ENCODE measurements at places on chromosomes 12 and 14. TPM values are rescaled to one million over a fixed set of nuclear protein-coding genes. Genes with fewer than 3 reads are reported as not detected.
A peak's percentile ranks its signal among the peaks of the same experiment; 100 is the strongest.

DNA sequence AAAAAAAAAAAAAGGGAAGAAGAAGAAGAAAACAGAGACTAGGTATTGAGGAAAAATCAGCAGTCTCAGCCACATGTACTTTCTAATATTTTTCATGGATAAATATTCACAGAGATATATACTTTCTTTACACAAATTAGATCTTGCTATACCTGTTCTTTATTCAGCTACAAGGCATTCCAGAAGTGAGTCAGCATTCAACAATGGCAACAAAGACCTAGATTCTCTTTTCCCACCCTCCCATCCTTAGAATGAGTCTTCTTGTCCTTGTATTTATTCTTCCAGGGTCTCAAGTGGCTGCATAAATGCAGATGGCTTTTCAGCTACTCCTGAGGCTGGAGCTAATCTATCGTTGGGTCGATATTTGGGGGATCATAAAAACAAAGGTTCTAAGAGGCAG, 93.0 kb downstream of the NT5DC3 start:
- peaks cover 6% of the 10 kb centered on the region for H3K27me3 ChIP-seq
- no peaks in the 10 kb centered on the region for H3K4me1 ChIP-seq
- no peak overlapping the region for H3K27ac ChIP-seq

- H3K4me1 ChIP-seq = peaks cover 3% of the 10 kb centered on the region
- peaks cover 34% of the 10 kb centered on the region for H3K36me3 ChIP-seq
- no peak overlapping the region for H3K27ac ChIP-seq
- no peak overlapping the region for H3K4me3 ChIP-seq
- H3K27me3 ChIP-seq = no peaks in the 10 kb centered on the region
Measured at GRCh38 chr12:89618113-89618862, 90.3 kb downstream of the ATP2B1 start.

NGB gene
- total RNA-seq = not detected

CCER1 gene
- total RNA-seq = not detected

TGM1 gene
- 12.1 TPM for total RNA-seq

DNA sequence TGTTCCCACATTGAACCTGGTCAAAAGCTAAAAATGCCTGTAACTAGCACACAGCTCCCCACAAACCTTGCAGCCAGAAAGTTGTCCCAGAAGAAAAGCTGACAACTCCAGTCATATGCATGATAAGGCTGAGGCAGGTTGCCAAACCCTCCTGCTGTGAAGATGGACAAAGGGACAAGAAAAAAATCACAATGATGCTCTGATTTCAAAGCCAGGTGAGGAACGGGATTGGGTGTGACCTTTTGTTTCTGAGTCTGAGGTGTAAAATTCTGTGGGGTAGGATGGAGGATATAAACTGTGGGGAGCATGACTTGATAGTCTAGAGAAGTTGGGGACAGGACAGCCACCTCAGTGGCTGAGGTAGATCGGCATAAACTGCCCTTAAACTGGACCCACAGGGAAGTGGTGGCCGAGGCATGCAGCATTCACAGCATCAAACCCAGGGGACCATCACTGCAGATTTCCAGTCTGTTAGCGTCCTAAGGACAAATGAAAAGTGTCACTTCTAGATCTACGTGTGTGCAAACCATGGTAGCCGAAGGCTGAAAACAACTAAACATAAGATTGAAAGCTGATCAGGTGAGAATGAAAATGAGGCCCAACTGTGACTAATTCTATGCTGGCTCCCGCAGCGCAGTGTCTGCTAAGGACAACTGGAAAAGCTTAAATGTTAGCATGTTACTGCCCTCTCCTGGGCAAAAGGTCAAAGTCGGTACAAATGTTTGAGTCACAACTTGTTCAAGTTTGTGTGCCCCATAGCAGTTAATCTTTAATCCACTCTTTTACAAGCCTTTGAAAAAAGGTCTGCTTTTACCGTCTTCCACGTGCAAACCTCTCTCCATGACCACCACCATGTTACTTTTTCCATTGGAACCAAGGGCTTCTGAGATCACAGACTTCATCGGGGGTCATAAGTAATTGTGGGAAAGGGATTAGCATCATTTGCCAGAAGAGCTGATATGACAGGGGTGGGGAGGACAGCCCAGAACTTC, 39.8 kb downstream of the GRIN2B start:
- H3K36me3 ChIP-seq = no peaks in the 10 kb centered on the region
- H3K4me1 ChIP-seq = no peaks in the 10 kb centered on the region
- no peak overlapping the region for H3K27ac ChIP-seq
- no peak for DNase-seq
- no peak overlapping the region for H3K4me3 ChIP-seq
- H3K27me3 ChIP-seq = no peaks in the 10 kb centered on the region

DNA sequence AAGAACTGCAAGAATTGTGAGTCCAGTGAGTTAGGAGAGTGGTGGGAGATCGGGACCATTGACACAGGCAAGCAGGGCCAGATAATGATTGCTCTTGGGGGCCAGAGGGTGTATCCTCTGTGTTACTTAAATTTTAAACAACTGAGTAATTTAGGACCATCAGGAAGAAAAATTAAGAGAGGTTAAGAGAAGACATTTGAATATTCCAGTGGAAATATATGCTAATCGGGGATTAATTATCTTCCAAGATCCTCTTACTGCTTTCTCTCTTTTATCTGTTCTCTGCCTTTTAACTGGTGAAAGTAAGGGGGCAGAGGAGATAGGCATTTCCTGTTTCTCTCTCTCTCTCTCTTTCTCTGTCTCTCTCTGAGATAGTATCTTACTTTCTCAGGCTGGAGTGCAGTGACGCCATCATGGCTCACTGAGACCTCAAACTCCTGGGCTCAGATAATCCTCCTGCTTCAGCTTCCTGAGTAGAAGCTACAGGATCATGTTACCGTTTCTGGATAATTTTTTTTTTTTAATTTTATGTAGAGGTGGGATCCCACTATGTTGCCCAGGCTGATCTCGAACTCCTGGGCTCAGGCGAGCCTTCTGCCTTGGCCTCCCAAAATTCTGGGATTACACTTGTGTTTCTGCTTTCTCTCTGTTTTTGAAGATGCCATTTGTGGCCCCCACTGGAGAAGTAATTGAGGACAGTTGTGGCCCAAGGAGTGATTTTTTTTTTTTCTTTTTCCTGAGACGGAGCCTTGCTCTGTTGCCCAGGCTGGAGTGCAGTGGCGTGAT, 85.1 kb downstream of the DIP2B start:
- H3K27me3 ChIP-seq = no peaks in the 10 kb centered on the region
- no peaks in the 10 kb centered on the region for H3K36me3 ChIP-seq
- no peak overlapping the region for H3K4me3 ChIP-seq
- peaks cover 15% of the 10 kb centered on the region for H3K4me1 ChIP-seq
- peak; percentile 11 for DNase-seq
- no peak overlapping the region for H3K27ac ChIP-seq

DNA sequence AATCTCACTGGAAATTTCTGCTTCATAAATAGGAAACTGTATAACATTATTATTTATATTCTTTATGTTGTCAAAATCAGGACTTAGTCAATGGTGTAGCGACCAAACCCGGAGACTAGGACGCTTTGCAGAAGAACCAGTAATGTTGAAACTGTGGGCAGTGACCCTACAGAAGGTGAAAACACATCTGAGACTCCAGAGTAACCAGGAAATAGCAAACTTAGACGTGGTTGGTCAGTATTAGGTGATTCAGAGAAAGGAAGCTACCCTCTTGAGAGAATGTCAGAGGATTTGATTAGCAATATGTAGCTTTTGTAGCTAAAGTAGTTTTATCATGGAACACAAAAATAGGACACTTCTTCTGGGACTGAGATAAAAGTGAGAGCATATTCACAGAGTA, 381.9 kb downstream of the SLC16A7 start:
- DNase-seq = no peak
- H3K4me1 ChIP-seq = no peaks in the 10 kb centered on the region
- H3K36me3 ChIP-seq = no peaks in the 10 kb centered on the region
- no peak overlapping the region for H3K4me3 ChIP-seq
- H3K27ac ChIP-seq = no peak overlapping the region

GRCh38 chr12:18101043-18101442, 11.1 kb upstream of the RERGL start:
- no peaks in the 10 kb centered on the region for H3K27me3 ChIP-seq
- no peak for DNase-seq
- no peaks in the 10 kb centered on the region for H3K36me3 ChIP-seq
- H3K4me1 ChIP-seq = no peaks in the 10 kb centered on the region

- peaks cover 77% of the 10 kb centered on the region for H3K4me1 ChIP-seq
- H3K27me3 ChIP-seq = no peaks in the 10 kb centered on the region
- DNase-seq = no peak
Measured at GRCh38 chr14:98177551-98177950, 1094.4 kb downstream of the BCL11B start.

DNA sequence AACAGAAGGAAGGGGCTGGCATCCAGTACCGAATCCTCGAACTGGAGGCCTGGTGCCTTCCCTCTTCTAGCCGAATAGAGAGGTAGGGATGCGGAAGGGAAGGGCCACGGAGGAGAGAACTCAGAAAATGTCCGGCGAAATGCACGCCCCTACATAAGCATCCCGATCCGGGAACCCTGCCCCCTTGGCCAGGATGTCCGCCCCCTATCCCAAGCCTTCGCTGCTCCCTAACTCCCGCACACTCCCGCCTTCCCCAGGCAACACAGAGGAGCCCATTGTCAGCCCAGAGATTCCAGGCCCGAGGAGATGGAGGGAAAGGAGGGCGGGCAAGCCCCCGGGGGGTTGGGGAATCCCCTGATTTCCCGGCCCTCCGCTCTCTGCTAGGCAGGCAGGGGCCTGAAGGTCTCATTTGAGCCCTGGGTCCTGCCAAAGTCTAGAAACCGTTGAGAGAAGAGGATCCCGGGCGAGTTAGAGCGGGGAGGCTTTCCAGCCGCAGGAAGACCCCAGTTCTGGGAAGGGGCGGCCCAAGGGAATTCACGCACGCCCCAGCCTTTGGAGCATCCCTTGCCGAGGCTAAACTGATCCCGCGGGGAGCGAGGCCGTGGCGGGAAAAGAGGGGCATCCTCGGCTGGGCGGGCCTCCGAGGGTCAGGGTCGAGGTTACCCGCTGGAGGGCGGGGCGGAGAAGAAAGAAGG, 569 bp upstream of the ARHGEF40 start:
- peak overlapping the region; percentile 57 for H3K4me3 ChIP-seq
- H3K27me3 ChIP-seq = peaks cover 7% of the 10 kb centered on the region
- H3K4me1 ChIP-seq = peaks cover 7% of the 10 kb centered on the region
- DNase-seq = no peak
- no peak overlapping the region for H3K27ac ChIP-seq

DNA sequence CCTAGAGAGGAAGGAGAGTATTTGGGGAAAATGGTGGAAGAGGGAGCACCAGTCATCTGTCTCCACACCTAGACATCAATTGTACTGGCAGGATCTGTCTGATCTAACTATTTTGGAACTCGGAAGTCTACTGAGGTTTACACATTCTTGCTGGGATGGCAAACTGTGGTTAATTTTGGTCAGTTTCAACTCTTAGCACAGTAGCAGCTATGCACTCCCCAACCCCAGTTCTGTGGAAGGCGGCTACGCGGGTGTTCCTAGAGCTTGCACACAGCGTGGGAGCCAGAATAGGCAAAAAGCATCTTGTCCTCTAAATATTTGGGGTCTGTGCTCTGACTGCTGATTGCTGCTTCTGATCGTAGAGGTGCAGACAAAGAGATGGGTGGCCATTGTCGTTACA, 33.8 kb downstream of the TECPR2 start:
- H3K36me3 ChIP-seq = no peaks in the 10 kb centered on the region
- no peak overlapping the region for H3K27ac ChIP-seq
- no peak for DNase-seq
- no peaks in the 10 kb centered on the region for H3K27me3 ChIP-seq
- H3K4me3 ChIP-seq = no peak overlapping the region

GRCh38 chr14:28765831-28766468, 637 bp upstream of the FOXG1 start:
- H3K27ac ChIP-seq = no peak overlapping the region
- H3K4me1 ChIP-seq = peaks cover 11% of the 10 kb centered on the region
- no peak for DNase-seq
- no peak overlapping the region for H3K4me3 ChIP-seq

DNA sequence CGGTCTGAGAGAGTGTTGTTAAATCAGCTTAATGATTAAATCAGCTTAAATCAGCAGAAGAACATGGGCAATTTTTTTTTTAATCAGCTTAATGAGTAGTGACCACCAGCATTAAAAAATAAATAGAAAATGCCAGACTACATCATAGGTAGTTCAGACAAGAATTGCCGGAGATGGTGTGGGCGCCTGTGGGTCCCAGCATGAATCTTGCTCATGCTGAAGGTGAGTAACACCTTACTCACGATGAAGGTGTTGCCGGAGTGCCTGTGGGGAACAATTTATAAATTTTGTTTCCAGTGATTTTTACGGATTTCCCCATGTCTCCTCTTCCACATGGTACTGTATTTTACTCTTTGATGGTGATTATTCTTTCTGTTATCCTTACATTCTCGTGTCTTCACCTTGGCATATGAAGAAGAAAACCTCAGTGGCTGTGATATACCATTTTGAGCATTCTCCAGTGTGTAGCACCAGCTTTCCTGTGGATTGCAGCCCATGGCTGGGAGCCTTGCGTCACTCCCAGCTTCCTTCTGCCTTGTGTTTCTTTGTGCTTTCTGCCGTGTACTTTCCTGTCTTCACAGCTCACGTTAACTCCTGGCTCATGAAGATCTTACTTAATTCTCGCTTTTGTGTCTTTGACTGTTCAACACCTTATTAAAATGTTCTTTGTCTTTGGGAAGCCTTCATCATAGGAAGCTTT, 4.7 kb downstream of the TDRD9 start:
- peaks cover 3% of the 10 kb centered on the region for H3K27me3 ChIP-seq
- H3K4me3 ChIP-seq = no peak overlapping the region
- no peak overlapping the region for H3K27ac ChIP-seq
- no peaks in the 10 kb centered on the region for H3K4me1 ChIP-seq

DNA sequence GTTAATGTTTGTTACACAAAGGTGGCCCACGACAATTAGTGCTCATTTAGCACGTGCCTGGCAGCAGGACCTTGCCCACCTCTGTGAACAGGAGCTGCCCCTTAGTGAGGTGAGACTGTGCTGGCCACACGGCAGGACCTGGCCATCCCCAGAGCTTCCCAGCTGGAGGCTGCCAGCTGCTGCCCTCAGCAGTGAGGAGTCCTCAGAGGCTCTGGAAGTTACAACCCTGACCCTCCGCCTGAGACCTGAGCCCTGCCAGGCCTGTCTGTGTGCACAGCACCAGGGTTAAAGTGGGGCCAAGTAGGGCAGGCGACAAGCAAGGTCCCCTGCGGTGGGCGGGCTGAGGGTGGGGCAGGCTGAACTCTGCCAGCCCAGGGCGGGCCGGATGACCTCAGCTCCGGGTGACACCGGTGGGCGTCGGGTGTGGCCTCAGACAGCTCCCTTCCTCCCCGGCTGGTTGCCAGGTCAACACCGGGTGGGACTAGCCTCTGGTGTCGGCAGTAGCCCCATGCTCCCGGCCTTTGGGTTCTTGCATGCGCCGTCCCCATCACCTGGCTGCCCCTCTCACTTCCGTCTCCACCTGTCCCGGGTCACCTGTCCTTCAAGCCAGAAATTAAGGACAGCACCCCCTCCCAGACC, 9.2 kb upstream of the LBHD2 start:
- no peak overlapping the region for H3K27ac ChIP-seq
- H3K4me3 ChIP-seq = peak overlapping the region; percentile 28
- no peak for DNase-seq
- peaks cover 2% of the 10 kb centered on the region for H3K27me3 ChIP-seq
- peaks cover 26% of the 10 kb centered on the region for H3K4me1 ChIP-seq

- no peak for DNase-seq
- H3K36me3 ChIP-seq = peaks cover 4% of the 10 kb centered on the region
- no peak overlapping the region for H3K27ac ChIP-seq
- H3K27me3 ChIP-seq = no peaks in the 10 kb centered on the region
- H3K4me3 ChIP-seq = no peak overlapping the region
Measured at GRCh38 chr12:26271889-26272492, 76.6 kb downstream of the SSPN start.

A2ML1 gene
- not detected for total RNA-seq
